ENCODE measurements at places on chromosomes 1 and 21. TPM values are rescaled to one million over a fixed set of nuclear protein-coding genes. Genes with fewer than 3 reads are reported as not detected.

Gene SETD4
- 28.7 TPM for polyA plus RNA-seq

Gene C8A
- not detected for polyA plus RNA-seq

Gene CA14
- polyA plus RNA-seq = 4.0 TPM

Gene TRIM45
- polyA plus RNA-seq = 18.7 TPM

Gene CFHR1
- 5.3 TPM for polyA plus RNA-seq

DNA sequence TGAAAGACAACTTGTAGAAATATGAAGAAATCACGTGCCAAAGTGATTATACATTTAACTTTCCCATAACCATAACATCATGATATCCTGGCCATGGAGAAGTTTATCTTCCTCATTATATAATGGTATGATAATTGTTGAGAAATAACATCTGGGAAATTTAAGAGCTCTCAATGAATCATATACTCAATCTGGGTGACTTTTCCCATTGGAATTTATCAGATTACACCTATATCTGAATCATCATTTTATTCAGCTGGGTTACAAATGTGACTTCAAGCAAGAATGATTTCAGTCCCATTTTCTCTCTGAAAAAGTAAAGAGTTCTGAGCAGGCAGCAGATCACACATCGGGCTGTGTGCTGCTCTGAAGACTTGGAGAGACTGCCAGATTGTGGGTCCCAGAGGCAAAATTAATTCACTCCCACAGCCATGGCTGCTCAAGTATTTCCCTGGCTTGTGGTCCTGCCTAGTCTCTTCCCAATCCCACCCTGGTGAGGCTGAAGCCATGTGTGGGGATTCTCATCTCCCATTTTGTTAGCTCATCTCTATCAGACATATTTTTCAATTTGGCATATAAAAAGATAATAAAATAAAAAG lies 278.0 kb downstream of the MRPL39 start:
- DNase-seq = no peak

GRCh38 chr21:36044056-36044455 lies 16.3 kb downstream of the SETD4 start:
- no peak for DNase-seq

DNA sequence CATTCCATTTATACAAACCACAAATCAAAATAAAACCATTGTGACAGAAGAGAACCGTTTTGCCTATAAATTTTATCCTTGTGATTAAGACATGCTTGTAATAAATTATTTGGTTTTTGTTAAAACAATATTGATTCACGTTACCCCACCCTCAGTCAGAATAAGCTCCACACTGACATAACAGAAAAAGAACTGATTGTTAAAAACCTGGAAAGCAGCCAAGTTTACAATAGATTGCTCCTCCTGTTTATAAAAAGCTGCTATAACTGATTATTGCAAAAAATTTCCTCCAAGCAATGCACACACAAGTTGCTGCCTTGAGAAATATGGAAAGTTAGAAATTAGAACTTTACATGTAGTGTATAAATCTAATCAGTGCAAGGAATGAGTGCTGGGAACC lies 263.5 kb downstream of the SETD4 start:
- no peak for DNase-seq

DNA sequence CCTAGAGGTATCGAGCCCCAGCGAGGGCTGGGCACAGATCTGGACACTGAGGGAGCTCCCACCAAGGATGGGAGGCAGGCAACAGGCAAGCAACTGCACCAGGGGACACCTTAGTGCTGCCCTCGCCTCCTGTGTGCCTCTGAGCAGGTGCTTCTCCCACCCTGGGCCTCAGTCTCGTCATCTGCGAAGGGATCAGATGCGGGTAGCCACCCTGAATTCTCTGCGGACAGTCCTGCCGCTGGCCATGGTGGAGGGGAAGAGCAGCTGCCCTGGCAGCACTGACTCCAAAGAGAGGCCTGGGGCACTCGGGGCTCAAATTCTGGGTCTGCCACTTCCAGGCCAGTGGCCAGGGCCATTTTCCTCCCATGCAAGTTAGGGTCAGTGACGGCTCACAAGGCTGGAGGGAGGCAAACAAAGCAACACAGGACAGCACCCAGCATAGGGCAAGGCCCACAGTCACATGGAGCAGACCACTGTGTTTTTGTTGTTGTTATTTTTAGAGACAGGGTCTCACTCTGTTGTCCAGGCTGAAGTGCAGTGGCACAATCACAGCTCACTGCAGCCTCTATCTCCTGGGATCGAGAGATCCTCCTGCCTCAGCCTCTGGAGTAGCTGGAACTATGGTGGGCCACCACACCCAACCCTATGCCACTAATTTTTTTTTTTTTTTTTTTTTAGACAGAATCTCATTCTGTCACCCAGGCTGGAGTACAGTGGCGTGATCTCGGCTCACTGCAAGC lies 7.1 kb upstream of the SDC3 start:
- no peak for DNase-seq

DNA sequence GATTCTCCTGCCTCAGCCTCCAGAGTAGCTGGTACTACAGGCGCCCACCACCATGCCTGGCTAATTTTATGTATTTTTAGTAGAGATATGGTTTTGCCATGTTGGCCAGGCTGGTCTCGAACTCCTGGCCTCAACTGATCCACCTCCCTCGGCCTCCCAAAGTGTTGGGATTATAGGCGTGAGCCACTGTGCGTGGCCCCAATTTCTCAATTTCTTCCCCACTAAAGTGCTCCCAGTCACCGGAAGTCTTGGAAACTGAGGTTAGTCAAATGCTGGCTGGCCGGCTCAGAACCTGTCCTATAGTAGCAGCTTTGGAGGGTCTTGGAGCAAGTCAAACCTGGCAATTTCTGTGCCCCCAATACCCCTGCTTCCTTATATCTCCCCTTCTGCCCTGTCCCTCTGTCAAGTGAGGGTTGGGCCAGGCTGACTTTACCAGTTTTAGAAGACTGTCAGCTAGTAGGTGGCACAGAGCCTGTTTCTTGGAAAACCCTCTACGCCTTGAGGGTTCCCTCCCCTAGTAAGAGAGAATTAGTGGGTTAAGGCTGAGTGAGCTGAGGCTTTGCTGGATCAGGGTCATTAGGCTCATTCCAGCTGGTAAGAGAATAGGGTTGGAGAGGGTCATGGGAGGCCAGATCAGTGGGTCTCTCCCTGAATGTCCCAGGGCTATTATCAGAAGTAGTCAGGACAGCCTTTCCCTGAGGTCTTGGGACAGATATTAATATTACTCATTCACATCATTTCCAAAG lies 8.3 kb upstream of the EPB41 start:
- no peak for DNase-seq

DNA sequence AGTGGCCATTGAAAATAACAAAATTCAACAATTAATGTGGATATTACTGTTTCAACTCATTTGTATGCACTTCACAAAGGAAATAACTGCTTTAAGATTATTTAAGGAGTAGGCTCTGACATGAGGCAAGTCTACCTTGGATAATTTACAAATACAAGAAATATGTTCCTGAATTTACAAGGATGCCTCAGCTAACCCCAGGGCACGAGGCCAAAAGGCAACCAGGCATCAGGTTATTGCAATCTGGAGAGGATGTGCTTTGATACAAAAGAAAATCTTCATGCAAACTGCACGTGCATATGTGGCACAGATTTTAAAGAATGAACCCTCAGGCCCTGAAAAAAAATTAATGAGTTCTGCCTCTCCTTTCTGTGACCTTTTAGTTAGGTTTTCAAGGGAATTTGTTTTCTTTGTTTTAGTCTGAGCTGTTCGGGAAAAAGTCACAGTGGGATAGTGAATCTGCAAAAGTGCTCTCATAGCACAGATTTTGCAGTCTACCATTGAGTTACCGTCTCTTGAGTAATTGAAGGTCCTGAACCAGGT lies 1304.2 kb upstream of the ADGRL4 start:
- no peak for DNase-seq

DNA sequence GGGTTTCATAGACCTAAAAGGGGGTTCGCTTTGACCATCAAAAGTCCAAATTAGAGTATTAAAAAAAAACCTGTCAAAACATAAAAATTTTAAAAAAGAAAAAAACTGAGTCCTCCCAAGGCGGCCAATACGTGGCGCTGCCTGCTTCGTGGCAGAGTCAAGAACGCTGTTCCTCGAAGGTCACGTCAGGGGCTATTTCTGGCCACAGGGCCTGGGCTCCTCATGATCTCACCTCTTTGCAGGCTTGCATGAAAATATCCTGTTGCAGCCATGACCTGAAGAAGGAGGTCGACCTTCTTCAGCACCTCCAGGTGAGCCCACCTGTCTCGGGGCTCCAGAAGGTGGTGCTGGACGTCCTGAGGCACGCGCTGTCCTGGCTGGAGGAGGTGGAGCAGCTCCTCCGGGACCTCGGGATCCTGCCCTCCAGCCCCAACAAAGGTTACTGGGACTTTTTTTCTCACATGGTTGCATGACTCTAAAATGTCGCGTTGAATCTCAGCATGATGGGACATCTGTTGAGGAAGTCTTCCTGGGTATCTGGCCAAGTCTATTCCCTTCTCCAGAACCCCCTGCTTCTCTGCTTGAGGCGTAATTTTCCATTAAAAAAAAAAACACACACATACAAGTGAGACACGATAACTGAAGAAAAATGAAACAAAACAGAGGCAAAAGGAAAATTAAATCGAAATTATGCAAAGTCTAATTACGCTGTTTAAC lies 80.4 kb upstream of the EFHD2 start:
- DNase-seq = no peak

DNA sequence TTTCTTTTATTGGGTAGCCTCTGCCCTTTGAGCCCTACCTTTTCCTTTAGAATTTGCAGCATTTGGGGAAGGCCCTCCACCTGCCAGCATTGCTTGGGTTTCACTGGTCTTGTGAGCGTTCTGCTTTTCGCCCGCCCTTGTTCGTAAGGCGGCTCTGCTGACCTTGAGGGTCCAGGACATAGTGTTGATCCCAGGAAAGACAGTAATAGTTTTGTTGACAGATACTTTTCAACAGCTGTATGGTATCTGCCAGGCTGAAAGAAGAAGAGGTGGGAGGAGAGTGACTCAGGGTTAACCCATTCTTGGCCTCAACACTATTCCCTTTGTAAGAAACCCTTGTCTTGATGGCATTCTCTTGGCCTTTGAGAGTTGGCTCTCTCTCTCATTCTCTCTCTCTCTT lies 113.4 kb upstream of the SPAG17 start:
- no peak for DNase-seq

DNA sequence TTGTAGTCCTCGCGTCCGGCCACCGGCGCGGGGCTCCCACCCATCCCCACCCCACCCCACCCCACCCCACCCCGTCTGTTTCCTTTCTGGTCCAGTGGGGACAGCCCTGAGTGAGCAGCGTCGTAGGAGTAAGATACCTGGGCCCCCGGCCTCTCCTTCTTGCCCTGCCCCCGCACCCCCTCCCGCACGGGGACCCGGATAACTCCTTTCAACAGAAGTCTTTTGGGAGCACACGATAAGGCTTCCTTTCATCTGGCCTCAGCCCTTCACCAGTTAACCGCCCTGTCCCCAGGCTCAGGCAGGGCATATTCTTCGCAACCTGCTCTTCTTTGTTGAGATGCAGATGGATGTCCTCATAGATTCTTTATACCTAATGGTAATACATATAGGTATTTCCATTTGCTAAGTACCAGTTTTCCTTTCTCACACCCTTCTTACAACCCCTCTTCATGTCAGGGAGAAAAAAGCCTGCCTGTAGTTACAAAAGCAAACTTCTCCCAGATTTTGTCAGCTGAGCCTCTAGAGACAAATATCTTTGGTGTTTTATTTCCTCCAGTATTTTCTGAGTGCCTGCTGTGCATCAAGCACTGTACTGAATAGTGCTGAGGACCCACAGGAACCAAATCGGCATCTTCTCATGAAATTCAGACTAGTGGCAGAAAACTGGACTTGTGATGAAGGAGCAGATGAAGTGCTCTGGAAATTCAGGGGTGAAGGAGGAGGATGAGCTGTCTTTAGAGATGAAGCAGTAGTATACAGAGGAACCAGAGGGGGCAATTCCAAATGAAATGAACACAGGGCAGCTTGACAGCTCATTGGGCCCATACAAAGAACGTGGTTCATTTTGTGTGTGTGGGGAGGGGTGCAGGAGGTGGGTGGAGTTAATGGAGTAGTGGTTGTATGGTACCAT lies 33.6 kb downstream of the SLC2A1 start:
- no peak for DNase-seq

GRCh38 chr1:28913786-28914227 lies 562 bp upstream of the EPB41 start:
- no peak for DNase-seq

DNA sequence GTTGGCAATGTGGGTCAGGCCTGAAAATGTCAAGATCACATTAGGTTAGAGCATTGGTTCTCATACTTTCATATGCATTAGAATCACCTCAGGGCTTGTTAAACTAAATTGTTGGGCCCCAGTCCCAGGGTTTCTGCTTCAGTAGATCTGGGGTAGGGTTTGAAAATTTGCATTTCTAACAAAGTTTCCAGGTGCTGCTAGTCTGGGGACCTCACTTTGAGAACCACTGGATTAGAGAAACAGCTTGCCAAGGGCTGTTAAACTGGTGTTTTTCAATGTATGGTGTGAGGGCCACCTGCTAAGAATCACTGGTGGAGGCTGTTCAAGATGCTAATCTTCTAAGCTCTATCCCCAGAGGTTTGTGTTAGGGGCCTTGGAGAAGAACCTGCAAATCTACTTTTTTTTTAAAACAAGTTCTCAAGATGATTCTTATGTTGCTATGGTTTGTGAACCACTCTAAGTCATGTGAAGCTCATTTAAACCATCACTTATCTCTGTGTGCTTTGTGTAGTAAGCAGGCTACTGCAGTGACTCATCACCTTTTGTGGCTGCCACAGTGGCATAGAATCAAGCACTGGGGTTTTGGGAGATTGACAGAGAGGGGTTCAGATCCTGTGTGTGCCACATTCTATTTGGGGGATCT lies 152.2 kb downstream of the S1PR1 start:
- DNase-seq = no peak

GRCh38 chr1:230976825-230977747 lies 1.6 kb downstream of the TTC13 start:
- DNase-seq = no peak

- no peak for DNase-seq
These were observed 485.2 kb downstream of the PLPP3 start for GRCh38 chr1:56094168-56094567.

DNA sequence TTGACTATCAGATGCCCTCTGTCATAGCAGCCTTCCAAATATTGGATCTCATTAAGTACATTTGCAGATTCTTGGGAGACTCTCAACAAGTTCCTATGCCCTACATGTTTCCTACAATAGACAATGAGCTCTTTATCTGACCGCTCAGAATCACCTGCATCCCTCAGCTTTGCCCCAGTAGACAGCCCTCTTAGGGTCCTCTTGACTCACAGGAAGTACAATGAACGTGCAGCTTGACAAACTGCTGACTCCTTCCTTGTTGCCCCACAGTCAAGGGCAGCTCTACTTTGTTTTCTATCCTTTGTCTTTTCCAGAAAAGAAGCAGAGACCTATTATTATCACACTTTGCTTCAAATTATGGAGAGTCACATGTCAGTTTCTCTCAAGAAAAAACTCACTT lies 27.6 kb downstream of the SLC44A5 start:
- no peak for DNase-seq

- DNase-seq = no peak
These were observed 3.5 kb upstream of the IGSF8 start for GRCh38 chr1:160101717-160102522.

Data from right lung (tissue), 10 donors.